Activated naive CD8-positive, alpha-beta T cell treated with anti-CD3 and anti-CD28 coated beads for 36 hours (primary cell): ENCODE measurements at places on chromosomes 2 and 18.

GRCh38 chr2:224252631-224253030 is 149.3 kb downstream of the FAM124B start:
- DNase-seq: no peak

GRCh38 chr2:149167001-149167780 is 128.7 kb downstream of the LYPD6B start:
- DNase-seq: peak; percentile 68

GRCh38 chr2:224363281-224363680 is 38.6 kb downstream of the FAM124B start:
- no peak for DNase-seq

- DNase-seq: no peak
Measured at GRCh38 chr18:23158058-23158457, 22.8 kb downstream of the CABLES1 start.
